ENCODE measurements at places on chromosomes 7 and 10.

DNA sequence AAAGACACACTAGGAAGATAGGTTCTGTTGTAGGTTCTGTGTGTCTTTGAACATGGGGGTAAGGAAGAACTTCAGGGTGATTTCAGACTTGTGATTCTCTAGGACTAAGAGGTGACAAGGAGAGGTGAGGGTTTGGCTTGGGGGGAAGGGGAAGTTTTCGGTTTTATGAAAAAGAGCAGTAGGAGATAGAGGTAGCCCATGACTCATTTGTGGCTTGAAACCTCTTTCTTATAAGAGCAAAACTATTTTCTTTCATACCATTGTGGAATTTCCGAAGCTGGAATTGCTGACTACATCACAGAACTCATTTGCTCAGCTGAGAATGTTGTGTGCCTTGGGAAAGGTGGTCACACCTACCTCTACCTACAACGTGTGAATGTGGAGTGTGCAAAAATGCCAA is 39.6 kb upstream of the IKZF1 start:
- DNase-seq, result no peak

- DNase-seq, result no peak
These were observed 185.0 kb downstream of the PDE1C start for GRCh38 chr7:31885171-31885570.

DNA sequence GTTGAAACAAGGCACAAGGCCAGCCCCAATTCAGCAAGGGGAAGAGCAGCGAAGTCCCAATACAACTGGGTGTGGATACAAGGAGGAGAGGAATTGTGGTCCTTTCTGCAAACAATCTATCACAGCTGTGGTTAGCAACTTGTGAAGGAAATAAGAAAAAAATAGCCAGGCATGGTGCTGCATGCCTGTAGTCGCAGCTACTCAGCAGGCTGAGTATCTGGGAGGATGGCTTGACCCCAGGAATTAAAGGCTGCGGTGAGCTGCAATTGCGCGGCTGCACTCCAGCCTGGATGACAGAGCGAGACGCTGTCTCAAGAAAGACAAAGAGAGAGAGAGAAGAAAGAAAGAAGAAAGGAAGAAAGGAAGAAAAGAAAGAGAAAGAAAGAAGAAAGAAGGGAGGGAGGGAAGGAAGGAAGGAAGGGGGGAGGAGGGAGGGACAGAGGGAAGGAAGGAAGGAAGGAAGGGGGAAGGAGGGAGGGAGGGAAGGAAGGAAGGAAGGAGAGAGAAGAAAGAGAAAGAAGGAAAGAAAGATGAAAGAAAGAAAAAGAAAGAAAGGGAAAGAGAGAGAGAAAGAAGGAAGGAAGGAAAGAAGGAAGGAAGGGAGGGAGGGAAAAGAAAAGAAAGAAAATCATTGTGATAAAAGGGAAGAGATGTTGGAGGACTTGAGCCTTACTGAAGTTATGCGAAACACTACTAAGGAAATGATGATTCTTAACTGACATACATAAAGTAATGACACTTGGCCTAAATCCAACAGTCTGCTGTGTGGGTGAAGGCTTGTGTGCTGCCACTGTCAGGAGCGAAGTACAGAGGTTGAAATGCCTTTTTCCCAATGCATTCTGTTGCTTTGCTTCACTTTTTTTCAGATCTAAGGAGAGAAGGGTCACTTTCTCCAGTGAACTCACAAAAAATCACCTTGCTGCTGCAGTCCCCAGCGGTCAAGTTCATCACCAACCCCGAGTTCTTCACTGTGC is 117.0 kb upstream of the STK17A start:
- DNase-seq, result no peak

DNA sequence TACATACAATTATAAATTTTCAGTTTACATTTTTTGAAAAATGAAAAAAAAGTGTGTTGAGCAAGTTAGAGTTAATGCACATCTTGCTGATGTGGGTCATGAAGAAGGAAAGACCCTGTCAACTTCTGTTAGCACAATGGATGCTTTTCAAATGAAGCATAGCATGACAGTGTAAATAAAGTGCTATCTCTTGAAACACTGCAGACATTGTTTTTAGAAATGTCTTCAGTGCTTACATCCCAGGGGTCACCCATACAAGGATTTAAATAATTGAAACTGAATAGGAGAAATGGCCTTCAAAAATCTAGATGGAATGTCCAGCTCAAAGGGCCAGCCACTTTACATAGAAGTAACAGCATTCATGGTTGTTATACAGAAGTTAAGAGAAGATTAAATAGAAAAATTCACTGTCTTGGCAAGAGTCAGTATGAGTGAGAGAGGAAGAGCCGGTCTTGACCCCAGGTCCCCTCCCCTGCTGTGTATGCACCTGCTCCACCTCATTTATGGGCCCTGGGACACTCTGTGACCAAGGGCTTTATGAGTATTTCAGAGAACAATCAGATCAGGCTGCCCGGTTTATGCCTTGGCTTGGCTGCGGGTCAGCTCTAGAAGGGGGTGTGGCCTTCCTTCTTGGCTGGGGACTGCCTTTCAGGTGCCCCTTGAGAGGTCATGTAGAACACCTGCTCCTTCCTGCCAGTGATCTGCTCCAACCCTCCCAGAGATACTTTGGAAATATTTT is 237.7 kb upstream of the TMEM72 start:
- DNase-seq, result no peak

- DNase-seq, result no peak
These were observed 172.3 kb downstream of the RAPGEF5 start for GRCh38 chr7:22184549-22185199.

DNA sequence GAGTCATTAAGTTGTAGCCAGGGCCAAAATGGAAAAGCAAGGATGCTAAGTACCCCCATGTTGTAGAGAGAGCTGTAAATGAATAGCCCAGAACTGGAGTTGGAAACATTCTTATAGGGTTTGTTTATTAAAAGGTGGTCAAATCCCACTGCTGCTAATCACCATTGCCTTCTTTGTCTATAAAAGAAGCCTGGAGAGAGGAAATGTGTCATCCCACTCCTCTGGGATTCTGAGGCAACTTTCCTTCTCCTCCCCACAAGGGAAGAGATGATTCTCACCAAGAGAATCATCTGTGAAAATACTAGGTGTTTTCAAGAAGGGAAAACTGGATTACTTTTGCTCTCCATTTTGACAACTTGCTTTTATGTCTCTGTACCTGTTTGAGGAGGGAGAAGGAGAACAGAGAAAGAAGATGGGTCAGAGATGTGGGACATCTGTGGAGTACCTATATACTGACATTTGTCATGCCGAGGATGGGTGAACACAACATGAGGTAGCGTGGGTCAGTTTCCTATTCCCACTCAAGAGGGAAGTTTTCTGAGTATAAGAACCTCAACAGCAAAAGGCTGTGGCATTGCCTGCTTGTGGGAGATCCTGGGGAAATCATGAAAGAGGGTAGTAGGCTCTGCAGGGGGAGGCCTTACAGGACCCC is 262.2 kb downstream of the KIF20B start:
- DNase-seq, result no peak

- no peak for DNase-seq
These were observed 17.1 kb upstream of the GTPBP4 start for GRCh38 chr10:971150-971542.

DNA sequence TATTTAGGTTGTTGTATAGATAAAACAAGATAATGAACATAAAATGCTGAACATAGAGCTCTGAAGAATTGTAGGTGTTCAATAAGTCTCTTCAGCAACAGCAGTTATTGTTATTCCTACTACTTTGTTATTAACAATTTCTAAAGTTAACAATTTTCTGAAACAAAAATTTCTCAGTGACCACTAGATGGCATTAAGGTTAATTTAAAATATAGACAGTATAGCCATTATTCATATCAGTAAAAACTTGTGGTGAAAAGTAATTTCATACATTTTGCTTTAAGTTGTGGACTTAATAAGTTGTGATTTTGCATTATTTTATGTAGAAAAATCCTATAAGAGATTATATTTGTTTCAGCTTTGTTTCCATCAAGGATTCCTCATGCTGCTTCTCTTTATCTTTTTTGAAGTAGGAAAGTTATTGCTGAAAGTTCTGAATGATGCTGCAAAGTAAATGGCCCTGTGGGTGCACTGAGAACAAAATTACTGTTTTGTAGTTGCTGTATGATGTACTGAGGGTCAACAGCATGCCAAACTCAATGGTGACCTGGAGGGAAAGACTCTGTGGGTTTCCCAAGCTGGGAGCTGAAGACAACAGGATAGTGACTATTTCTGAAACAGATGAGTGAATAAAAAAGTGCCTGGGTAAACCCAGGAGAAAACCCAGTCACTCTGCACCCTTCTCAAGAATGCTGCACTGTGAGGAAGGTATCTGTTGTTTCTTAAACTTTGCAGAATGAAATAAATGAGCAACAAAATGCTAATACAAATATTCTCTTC is 253.6 kb downstream of the KIF20B start:
- DNase-seq, result no peak

- no peak for DNase-seq
These were observed 290.5 kb upstream of the LRGUK start for GRCh38 chr7:133836666-133837065.

GRCh38 chr7:24401628-24402593 is 117.9 kb downstream of the NPY start:
- no peak for DNase-seq

DNA sequence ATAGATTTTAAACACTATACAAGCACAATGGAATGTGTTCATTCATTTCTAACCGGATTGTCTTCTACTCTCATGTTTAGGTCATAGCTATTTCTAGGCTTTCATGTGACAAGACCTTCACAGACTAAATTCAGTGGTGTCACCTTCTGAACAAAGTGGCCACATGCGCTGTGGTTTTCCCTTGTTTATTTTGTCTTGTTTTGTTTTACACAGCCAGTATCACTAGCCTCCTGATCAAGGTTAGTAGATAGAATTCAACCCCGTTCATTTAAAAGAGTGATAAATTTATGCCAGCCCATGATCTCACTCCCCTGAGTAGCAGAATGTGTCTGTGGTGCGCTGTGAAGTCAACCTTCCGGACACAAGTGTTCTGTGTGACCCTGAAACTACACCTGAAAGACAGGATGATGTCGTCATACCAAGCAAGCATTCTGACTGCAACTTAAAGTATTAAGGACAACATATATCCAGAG is 209.1 kb downstream of the CREB5 start:
- DNase-seq, result no peak

DNA sequence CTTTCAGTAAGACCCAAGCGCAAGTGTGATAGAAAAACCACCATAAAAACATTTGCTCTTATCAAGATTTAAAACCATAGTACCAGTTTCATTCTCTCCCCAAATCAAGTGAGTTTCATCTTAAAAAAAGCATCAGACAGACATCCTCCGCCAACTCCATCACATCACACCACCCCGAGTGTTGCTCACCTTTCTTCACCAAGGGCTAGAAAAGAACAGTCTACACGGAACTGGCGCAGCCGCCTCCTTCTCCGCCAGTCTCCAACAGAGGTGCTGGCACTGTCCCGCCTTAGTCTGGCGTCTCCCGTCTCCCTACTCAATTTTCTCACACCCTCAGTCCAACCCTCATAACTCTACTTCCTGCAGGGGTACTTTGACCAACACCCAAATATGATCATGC is 46.9 kb upstream of the WIPI2 start:
- no peak for DNase-seq

- DNase-seq, result no peak
These were observed 298.5 kb downstream of the NEBL start for GRCh38 chr10:20598590-20598989.

DNA sequence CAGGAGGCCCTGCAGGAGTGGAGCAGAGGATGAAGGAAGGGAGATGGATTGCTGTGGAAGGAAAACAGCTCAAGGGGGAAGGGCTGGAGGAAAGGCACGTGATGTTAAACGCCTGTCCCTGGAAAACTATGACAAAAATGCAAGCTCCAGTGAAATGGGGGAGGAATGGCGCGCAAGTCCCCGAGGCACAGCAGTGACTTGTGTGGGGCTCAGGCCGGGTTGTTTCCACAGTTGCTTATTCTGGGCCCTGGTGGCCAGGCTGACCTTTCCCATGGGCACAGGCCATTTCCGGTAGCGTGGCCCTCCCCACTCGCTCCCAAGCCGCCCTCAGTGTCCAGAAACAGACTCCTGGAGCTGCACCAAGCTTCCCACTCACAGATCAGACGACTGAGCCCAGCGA is 68.1 kb upstream of the PDGFA start:
- no peak for DNase-seq

GRCh38 chr10:93475227-93475626 is 6.9 kb downstream of the MYOF start:
- no peak for DNase-seq

DNA sequence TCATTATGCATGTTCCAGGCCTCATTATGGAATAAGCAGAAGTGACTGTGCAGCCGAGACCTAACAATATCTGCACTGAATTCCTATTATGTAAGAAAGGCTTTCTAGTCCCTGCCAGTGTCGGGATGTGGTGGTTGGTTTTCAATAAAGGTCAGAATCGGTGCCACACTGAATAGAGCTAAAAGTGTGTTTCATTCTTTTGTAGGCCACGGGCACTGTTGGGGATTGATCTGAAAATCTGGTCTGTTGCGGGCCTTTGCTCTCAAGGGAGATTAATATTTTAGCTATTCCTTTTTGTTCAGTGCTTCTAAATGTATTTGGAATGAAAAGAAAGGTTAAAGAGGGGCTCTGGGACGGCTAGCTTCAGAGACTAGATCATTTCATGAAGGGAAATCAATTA is 559.4 kb upstream of the GALNT17 start:
- no peak for DNase-seq

DNA sequence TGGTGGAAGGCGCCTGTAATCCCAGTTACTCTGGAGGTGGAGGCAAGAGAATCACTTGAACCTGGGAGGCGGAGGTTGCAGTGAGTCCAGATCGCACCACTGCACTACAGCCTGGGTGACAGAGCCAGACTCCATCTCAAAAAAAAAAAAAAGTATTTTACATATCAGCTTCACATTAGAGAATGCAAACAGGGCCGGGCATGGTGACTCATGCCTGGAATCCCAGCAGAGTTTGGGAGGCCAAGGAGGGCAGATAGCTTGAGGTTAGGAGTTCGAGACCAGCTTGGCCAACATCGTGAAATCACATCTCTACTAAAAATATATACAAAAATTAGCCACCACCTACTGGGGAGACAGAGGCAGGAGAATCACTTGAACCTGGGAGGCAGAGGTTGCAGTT is 31.6 kb downstream of the USP54 start:
- no peak for DNase-seq

DNA sequence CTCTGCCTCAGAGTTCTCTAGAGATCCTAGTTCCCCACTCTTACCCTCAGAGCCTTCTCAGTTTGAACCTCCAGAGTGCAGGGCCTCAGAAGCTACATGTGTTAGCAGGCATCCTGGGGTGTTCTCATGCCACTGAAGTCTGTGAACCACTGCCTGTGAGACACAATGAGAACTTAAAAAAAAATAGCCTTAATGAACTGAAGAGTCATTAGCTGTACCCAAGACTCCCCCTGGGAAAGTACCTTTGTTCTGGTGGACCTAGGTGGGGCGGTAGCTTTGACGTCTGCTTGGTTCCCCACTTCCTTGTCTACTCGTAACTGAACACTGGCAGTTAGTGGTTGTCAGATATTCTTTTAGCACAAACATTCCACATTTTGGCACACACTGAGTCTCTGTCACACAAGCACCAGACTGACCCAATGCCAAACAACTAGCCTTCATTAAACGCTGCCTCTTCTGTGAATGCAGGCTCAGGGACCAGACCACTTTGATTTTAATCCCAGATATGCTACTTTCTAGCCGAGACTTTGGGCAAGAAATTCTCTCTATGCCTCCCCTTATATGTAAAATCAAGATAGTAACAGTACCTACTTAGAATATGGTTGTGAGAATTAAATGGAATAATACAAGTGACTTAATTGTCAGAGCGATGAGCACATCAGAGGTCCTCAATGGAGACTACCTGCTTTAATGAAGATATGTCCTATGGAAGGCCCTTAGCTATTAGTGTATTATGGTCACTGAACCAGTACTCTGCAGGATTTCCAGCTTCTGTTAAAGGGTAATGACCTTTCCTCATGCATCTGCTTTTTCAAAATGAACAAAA is 75.3 kb upstream of the CC2D2B start:
- DNase-seq, result no peak

- no peak for DNase-seq
These were observed 113.4 kb downstream of the SEM1 start for GRCh38 chr7:96596120-96596826.

Measured in stimulated activated CD4-positive, alpha-beta T cell treated with anti-CD3 and anti-CD28 coated beads, Interleukin-1b, Interleukin-23, amount 100 ng/mL, for 1 hour (primary cell).